Stimulated activated CD8-positive, alpha-beta memory T cell treated with anti-CD3 and anti-CD28 coated beads, Interleukin-15, amount 100 ng/mL, for 24 hours (primary cell): ENCODE measurements at places on chromosomes 11 and 22.

- DNase-seq = no peak
Measured at GRCh38 chr11:369336-370018, at the start of gene B4GALNT4. Gene B4GALNT4, plus strand, starts transcription at chr11:369499. Its CDS starts 305 bp downstream, at chr11:369804.

DNA sequence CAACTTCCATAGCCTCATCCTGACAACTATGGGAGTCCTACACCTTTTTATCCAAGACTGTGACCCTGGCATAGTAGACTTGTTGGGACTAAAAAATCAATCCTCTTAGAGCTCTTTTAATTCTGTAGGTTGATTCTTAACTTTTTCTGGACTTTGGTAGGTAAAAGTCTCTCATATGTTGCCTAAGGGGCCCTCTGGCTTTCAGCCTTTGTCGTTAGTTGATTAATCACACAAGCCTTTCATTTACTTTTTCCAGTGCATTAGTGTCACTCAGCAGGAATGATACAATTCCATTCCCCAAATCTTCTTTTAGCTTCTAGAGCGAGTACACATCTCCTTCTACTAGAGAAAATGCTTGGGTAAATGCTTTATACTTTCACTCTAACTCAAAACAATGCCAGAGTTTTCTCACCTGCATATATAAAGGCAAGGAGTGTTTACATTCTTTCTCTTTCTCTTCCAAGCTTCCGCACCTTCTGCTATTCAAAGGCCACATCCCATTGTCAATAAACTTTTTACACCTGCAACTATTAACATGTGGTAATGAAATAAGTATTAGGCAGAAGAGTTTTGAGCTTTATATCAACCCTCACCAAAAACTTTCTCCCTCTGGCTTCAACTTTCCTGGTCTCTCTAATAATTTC lies 516.6 kb downstream of the FAM181B start:
- DNase-seq = no peak

GRCh38 chr11:68990995-68991780 lies 10.4 kb upstream of the MRGPRD start:
- DNase-seq = no peak

- no peak for DNase-seq
Measured at GRCh38 chr22:41302021-41302767, 869 bp downstream of the ZC3H7B start.

GRCh38 chr11:113778111-113778910 lies 1.3 kb upstream of the CLDN25 start:
- DNase-seq = no peak

GRCh38 chr11:50088231-50088630 lies 55.6 kb downstream of the OR4C45 start:
- DNase-seq = no peak
